ENCODE measurements at places on chromosomes 11 and 22. TPM values are rescaled to one million over a fixed set of nuclear protein-coding genes. Genes with fewer than 3 reads are reported as not detected.

- H3K4me1 ChIP-seq = no peaks in the 10 kb centered on the region
- H3K27me3 ChIP-seq = no peaks in the 10 kb centered on the region
- H3K36me3 ChIP-seq = no peaks in the 10 kb centered on the region
- DNase-seq = no peak
- H3K27ac ChIP-seq = no peak overlapping the region
Measured at GRCh38 chr22:47310601-47311000, 548.2 kb downstream of the TBC1D22A start.

Gene ANO9
- polyA plus RNA-seq = 10.8 TPM

- H3K27me3 ChIP-seq = no peaks in the 10 kb centered on the region
- H3K27ac ChIP-seq = no peak overlapping the region
- H3K4me1 ChIP-seq = peaks cover 18% of the 10 kb centered on the region
- no peak for DNase-seq
Measured at GRCh38 chr22:41201141-41201540, 4.0 kb upstream of the L3MBTL2 start.

Gene MUC2
- not detected for polyA plus RNA-seq

DNA sequence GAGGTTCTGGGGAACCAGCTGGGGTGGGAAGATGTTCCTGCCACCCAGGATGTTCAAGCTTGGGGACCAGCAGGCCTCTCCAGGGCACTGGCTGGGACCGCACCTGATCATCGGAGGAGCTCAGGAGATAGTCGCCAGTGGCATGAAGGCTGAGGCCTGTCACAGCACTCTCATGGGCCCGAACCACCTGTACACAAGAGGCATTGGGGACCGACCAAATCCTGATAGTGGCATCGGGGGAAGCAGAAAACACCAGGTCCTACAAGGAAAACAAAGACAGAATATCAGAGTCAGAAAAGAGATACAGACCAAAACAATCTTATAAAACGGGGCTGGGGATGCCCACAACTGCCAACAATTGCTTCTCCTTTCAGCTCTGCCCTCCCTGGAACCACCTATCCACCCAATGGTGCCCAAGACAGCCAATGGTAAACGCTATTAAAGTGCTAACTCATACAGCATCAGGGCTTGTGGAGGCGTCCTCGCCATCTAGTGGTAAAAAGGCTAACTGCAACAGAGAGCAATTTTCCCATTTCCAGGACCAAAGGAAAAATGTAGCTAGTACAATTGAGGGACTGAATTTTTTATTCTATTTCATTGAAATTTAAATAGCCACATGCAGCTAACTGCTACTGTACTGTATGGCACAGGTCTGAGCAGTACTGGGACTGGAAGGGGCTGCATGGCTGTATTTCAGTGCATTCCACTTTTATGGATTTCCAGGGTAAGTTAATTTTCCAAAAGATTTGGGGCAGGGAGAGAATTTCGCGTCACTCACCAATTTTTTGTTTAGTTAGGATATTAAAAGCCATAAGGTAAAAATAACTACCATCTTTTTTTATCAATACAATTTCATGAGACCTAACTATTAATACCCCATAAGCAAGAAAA, 7.1 kb downstream of the PRPF19 start:
- no peak overlapping the region for H3K4me3 ChIP-seq
- peaks cover 4% of the 10 kb centered on the region for H3K4me1 ChIP-seq
- peak overlapping the region; percentile 35 for H3K27ac ChIP-seq
- H3K36me3 ChIP-seq = peaks cover 100% of the 10 kb centered on the region
- peak; percentile 74 for DNase-seq

Gene CFAP68
- polyA plus RNA-seq = 48.0 TPM

GRCh38 chr11:66784575-66784974, 55.6 kb upstream of the SPTBN2 start:
- DNase-seq = no peak
- no peaks in the 10 kb centered on the region for H3K4me1 ChIP-seq
- no peak overlapping the region for H3K27ac ChIP-seq
- H3K4me3 ChIP-seq = no peak overlapping the region

- H3K4me1 ChIP-seq = peaks cover 15% of the 10 kb centered on the region
- H3K4me3 ChIP-seq = no peak overlapping the region
- no peaks in the 10 kb centered on the region for H3K36me3 ChIP-seq
- no peak overlapping the region for H3K27ac ChIP-seq
Measured at GRCh38 chr22:38413085-38414008, 41.7 kb downstream of the KCNJ4 start.

DNA sequence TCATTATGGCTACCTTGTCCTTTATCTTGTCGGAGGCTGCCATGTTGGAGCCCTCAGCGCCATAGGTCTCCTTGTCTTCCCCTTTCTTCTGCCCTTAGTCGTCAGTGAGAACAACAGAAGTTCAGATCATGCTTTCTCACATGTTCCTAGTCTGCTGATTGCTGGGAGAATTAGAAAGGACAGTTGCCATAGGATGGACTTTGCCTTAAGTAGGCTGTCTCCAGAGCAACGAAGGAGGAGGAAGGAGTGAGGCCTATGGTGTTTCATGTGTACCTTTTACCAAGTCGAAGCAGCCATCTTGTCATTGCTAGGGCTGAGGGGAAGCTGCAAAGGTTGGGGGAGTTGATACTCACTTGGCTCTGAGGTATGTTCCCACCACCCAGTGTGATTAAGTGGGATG, 62.6 kb downstream of the SYT13 start:
- peaks cover 4% of the 10 kb centered on the region for H3K4me1 ChIP-seq
- DNase-seq = no peak
- H3K27me3 ChIP-seq = peaks cover 30% of the 10 kb centered on the region
- H3K36me3 ChIP-seq = no peaks in the 10 kb centered on the region

- H3K36me3 ChIP-seq = peaks cover 16% of the 10 kb centered on the region
- DNase-seq = peak; percentile 86
- H3K27ac ChIP-seq = peak overlapping the region; percentile 52
- H3K4me3 ChIP-seq = no peak overlapping the region
- H3K4me1 ChIP-seq = peaks cover 74% of the 10 kb centered on the region
Measured at GRCh38 chr11:12116425-12117032, 6.1 kb downstream of the MICAL2 start.

DNA sequence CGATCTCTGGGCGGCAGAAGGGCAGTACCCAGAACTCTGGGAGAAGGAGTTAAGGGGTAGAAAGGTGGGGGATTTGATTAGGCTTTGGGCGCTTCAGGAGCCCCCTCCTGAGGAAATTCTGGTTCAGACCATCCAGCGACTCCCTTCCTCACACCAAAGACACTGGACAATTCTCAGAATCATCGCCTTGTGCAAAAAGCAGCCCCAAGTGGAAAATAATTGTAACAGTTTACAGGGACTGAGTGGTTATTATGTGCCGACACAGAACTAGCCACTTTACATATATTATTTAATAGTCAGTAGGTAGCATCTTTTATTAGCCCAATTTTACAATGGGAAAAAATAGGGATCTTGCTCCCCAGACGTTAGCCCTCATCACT, 662 bp upstream of the TRIM3 start:
- H3K27me3 ChIP-seq = no peaks in the 10 kb centered on the region
- peak overlapping the region; percentile 65 for H3K4me3 ChIP-seq
- H3K36me3 ChIP-seq = peaks cover 33% of the 10 kb centered on the region
- H3K27ac ChIP-seq = peak overlapping the region; percentile 41

DNA sequence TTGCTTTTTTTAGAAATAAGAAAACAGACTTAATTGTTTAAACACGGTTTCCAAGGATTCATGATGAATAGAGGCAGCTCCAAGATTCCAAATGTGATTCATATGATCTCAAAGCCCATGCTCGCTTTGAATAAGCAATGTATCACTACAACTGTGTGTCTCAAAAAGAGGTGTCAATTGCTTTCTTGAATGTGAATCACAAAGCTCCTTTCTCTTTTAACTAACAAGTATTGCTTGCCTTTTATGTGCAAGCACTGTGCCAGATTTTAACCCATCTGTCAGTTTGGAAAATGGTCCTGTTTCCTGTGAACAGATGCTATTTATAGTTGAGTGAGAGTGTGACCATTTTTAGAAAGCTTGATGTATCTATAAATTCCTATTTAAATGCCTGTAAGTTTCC, 6.5 kb downstream of the OOSP1 start:
- no peak overlapping the region for H3K27ac ChIP-seq
- no peak for DNase-seq
- no peaks in the 10 kb centered on the region for H3K36me3 ChIP-seq
- no peak overlapping the region for H3K4me3 ChIP-seq
- no peaks in the 10 kb centered on the region for H3K27me3 ChIP-seq

Gene PNPLA3
- not detected for polyA plus RNA-seq

Gene GLB1L2
- 14.9 TPM for polyA plus RNA-seq

- H3K36me3 ChIP-seq = no peaks in the 10 kb centered on the region
- H3K4me3 ChIP-seq = no peak overlapping the region
- no peak for DNase-seq
- no peaks in the 10 kb centered on the region for H3K4me1 ChIP-seq
- H3K27ac ChIP-seq = no peak overlapping the region
Measured at GRCh38 chr22:48827904-48828555, 999.6 kb downstream of the BRD1 start.

DNA sequence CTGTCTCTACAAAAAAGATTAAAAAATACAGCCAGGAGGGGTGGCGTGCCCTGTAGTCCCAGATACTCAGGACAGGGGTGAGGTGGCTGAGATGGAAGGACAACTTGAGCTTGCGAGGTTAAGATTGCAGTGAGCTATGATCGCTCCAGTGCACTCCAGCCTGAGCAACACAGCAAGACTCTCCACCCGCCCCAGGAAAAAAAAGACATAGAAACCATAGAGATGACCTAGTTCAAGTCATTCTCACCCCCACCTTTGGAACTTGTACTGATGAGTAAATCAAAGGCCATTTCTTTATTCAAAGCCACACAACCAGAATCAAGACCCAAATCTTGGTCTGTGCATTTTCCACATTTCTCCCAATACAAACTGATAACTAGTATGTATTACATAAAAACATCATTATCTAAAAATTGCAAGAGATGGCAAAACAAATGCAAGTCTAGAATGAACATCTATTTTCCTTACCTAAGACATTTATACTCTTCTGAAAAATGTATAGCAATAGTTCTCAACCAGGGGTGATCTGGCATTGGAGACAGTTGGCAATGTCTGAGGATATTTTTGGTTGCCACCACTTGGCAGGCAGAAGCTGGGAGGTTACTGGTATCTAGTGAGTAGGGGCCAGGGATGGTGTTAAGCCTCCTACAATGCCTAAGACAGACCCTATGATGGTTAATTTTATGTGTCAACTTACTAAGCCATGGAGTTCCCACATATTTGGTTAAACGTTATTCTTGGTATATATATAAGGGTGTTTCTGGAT, 34.6 kb downstream of the LGR4 start:
- no peak for DNase-seq
- no peak overlapping the region for H3K27ac ChIP-seq
- H3K4me1 ChIP-seq = no peaks in the 10 kb centered on the region
- no peak overlapping the region for H3K4me3 ChIP-seq

Gene RPS6KB2
- 122 TPM for polyA plus RNA-seq

DNA sequence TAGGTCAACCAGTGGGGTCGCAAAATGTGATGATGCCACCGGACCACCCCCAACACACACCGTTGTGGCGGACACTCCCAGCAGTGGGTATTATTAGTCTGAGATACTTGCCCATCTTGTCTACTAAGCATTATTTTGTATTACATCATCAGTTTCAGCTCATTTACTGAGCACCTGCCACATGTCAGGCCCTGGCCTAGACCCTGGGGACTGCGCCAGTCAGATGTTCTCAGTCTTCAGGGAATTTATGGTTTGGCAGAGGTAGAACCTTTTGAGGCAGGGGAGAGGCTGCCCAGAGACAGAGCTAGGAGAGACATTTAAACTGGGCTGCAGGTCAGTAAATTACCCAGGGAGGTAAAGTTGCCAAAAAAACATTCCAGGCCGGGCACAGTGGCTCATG, 43.1 kb upstream of the GCAT start:
- no peak overlapping the region for H3K4me3 ChIP-seq
- no peaks in the 10 kb centered on the region for H3K27me3 ChIP-seq
- H3K36me3 ChIP-seq = no peaks in the 10 kb centered on the region
- peaks cover 17% of the 10 kb centered on the region for H3K4me1 ChIP-seq

DNA sequence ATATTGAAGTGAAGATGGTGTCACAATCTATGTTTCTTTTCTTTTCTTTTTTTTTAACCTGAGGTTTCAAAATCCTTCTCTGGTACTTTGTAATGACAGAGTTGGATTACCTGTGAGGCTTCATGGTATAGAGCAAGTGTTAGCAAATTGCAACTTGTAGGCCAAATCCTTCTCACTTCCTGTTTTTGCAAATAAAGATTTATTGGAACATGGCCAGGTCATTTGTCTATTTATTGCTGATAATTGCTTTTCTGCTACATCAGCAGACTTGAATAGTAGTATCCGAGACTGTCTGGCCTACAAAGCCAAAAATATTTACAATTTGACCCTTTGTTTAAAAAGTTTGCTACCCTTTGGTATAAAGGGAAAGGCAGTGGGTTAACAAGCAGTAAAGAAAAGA, 1059.4 kb upstream of the CCDC90B start:
- no peaks in the 10 kb centered on the region for H3K36me3 ChIP-seq
- H3K27me3 ChIP-seq = no peaks in the 10 kb centered on the region
- H3K27ac ChIP-seq = no peak overlapping the region
- no peak overlapping the region for H3K4me3 ChIP-seq

DNA sequence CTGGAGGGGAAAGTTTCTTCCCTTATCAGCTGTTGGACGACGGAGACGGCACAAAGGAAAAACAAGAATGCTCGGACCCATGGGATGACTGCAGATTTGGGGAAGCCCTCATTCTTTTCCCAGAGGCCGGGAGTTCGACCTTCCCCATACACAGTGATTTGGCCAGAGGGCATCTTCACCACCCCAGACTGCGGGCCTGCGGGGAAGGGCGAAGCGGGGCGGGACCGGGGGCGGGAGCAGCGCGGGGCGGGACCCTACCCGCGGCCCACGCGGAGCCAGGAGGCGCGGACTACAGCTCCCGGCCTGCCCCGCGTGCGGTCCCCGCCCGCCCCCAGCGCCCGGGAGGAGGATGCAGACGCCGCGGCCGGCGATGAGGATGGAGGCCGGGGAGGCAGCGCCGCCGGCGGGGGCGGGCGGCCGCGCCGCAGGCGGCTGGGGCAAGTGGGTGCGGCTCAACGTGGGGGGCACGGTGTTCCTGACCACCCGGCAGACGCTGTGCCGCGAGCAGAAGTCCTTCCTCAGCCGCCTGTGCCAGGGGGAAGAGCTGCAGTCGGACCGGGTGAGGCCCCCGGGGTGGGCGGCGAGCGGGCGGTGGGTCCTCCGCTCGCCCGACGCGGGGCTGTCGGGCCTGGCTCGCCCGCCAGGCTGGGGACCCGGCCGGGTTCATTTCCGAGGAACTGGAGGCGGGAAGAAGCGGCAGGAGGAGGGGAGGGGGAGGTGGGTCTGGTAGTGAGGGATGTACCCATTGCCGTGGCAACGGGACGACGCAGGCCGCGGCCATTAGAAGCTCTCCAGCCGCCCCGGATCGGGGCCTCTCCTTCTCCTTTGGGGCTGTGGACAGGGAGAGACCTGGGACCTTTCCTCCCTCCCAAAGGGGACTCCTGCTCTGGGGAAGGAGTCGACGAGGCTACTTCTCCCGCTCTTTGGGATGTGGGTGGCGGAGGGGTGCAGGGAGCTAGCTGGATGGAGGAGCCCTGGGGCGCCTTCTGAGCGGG, at the start of gene KCTD17:
Gene KCTD17 (plus strand): TSS at position 352 of the 995 bp plus-strand sequence. CDS start 19 bp downstream, at position 371.
- no peaks in the 10 kb centered on the region for H3K36me3 ChIP-seq
- H3K27me3 ChIP-seq = peaks cover 10% of the 10 kb centered on the region
- DNase-seq = peak; percentile 88
- no peak within 1 kb of the TSS for H3K4me3 ChIP-seq
- H3K27ac ChIP-seq = no peak within 1 kb of the TSS
